ENCODE measurements at places on chromosomes 6 and 20.
A peak's percentile ranks its signal among the peaks of the same experiment; 100 is the strongest.

DNA sequence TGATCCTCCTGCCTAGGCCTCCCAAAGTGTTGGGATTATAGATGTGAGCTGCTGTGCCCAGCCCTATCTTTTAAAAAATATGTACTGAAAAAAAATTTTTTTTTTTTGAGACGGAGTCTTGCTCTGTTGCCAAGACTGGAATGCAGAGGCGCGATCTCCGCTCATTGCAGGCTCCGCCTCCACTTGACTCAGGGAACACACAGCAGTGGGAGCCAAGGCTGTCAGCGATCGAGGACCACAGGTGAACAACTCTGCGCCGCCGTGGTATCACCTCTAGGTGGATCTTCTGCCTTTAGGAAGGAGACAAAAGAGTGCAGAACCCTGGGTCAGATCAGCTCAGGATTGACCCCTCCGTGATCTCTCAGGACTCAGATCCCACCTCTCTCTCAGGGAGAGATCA lies 13.7 kb downstream of the RAET1E start:
- DNase-seq, result no peak

DNA sequence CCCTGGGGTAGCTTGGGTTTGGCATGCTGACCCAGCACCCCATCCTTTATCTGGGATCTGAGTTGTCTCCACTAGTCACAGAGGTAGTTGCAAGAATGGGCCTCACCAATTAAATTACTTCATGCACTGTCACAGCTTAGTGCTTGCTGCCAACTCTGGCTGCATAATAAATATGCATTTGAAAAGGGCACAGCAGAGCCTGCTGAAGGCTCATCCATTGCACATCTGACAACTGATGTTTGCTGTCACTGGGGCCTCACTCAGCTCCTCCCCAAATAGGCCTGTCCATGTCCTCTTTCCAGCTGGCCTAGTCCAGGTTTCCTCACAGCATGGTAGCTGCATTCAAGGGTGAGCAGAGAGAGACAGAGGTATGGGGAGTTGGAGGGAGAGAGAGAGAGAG lies 13.3 kb upstream of the NXT1 start:
- DNase-seq, result no peak

- no peak for DNase-seq
Measured at GRCh38 chr6:106250953-106251352, 74.6 kb downstream of the ATG5 start.

GRCh38 chr6:98927534-98927933 lies 20.2 kb downstream of the FBXL4 start:
- no peak for DNase-seq

DNA sequence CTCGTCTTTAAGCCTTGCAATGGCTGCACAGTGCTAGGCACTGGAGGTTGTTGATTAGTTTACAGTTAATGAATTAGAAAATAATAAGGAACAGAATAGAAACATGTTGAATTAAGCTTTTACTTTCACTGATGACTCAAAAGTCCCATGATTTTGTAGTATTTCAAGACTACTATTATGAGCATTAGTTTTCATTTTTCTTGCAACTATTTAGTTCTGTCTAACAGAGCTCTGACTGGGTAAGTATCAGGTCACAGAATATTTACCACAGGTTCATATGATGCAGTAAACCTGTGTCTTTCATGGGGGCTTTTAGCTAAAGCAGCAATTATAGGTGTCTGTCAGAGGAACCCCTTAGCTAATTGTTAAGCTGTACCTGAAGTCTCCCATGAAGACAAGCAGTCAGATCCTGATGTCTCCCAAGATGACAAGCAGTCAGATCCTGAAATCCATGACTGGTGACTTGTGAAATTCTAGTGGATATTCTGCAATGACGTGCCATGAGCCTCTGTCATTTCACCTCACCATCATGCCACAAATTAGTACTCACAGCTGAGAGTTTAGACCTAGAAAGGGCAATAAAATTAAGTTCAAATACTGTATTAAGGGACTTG lies 8.2 kb upstream of the GPR31 start:
- DNase-seq, result no peak

DNA sequence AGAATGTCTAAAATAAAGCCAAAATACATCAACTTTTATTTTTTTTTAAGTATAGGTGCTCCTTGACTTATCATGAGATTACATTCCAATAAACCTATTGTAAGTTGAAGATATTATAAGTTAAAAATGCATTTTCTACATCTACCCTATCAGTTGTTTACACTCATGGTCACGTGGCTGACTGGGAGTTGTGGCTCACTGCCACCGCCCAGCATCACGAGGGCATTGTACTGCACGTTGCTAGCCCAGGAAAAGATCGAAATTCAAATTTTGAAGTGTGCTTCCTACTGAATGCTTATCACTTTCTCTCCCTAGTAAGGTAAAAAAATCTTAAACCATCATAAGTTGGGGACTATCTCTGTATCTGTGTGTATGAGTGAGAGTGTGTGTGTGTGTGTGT lies 126.6 kb upstream of the RIN2 start:
- DNase-seq, result no peak

DNA sequence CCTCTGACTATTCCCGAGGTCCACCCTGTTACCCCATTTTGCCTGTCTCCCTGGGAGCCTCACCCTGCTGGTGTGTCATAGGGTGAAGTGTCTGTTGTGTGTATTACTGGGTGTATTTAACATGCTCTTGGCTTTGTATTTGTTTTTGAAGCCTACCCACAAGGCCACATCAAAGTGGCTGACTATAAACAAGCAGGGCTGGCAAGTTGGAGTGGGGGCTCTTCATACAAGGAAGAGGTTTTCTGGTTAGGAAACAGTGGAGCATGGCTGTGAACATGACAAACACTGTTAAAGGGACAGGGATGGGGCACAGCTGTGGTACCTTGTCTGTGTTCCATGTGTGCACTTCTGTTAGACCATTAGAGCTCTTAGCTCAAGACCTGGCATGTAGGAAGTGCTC lies 26.3 kb downstream of the HECA start:
- DNase-seq, result peak; percentile 36

- DNase-seq, result no peak
Measured at GRCh38 chr6:92111386-92111785, 1308.0 kb downstream of the EPHA7 start.

DNA sequence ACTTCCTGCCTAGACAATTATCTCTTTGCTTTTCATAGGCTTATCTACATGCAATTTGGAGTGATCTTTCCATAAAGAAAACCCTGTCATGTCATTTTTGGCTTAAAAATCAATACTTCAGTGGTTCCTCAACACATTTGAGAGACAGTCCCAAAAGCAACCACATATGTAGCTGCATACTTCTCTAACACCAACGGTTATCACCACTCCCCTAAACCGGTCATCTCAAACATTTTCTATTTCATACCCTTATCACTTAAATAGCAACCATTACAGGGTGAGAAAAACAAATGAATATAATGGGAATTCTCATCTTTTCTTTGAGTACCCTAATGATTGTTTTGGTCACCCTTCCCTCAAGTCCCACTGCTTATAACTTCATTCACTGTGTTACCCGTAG lies 5.1 kb downstream of the GLO1 start:
- no peak for DNase-seq

GRCh38 chr6:122339661-122340060 lies 59.8 kb upstream of the HSF2 start:
- no peak for DNase-seq
